ENCODE measurements at places on chromosomes 6 and 20.

GRCh38 chr6:5766260-5766659 lies 240.5 kb downstream of the NRN1 start:
- no peak for DNase-seq

GRCh38 chr6:151070631-151071051 lies 169.1 kb upstream of the AKAP12 start:
- no peak for DNase-seq

GRCh38 chr20:39875492-39876110 lies 813.4 kb downstream of the MAFB start:
- DNase-seq, result no peak

DNA sequence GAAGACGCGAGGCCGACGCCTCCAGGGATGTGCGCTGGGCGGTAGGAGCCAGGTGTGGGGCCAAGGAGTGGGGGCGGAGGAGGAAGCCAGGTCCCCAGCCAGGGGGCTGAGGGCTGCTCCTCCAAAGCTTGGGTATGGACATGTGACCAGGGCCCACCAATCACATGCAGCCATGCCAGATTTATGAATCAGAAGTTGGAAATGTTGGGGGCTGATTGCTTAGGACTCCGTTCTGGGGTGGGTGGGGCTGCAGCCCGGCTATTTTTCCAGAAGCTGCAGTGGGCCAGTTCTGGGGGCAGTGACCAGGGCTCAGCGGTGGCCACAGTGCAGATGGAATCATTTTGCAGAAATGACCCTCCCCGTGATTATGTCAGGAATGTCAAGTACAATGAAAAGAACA lies 96.0 kb downstream of the CEBPB start:
- no peak for DNase-seq

GRCh38 chr20:50562262-50562701 lies 52.1 kb downstream of the PTPN1 start:
- no peak for DNase-seq

DNA sequence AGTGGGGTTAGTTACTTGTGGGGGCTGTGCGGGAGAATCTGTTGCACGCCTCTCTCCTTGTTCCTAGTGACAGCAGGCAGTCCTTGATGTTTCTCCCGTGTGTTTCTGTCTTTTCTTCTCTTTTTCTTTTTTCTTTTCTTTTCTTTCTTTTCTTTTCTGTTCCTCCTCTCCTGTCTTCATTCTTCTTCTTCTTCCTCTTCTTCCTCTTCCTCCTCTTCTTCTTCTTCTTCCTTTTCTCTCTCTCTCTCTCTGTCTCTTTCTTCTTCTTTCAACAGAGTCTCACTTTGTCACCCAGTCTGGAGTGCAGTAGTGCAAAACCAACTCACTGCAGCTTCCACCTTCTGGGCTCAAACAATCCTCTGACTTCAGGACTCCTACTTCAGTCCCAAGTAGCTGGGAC lies 6.8 kb upstream of the AIG1 start:
- no peak for DNase-seq

- DNase-seq, result no peak
Measured at GRCh38 chr6:1600764-1601157, 9.0 kb upstream of the FOXC1 start.

- DNase-seq, result no peak
Measured at GRCh38 chr20:25453035-25453810, 45.8 kb downstream of the GINS1 start.

- no peak for DNase-seq
Measured at GRCh38 chr20:51529081-51529681, 13.3 kb downstream of the NFATC2 start.

GRCh38 chr20:9087531-9088217 lies 18.8 kb downstream of the PLCB4 start:
- no peak for DNase-seq

GRCh38 chr6:99980741-99981140 lies 13.3 kb downstream of the MCHR2 start:
- no peak for DNase-seq

DNA sequence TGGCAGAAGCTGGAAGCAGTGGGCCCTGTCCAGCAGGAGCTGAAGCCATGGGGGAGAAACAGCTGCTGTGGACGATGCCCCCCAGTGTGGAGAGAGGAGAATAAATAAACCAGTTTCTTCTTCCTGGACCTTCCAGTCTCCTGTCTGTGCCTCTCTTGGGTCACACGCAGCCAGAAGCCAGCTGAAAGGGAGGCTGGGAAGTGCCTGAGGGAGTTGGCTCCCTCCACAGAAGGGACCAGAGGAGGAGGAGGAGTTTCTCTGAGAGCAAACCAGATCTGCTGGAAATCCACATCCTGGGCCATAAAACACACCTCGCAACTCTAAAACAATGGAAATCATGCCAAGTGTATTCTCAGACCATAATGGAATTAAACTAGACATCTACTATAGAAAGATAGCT lies 577.0 kb downstream of the CDH26 start:
- no peak for DNase-seq

GRCh38 chr6:73032586-73032985 lies 192.7 kb downstream of the KHDC1L start:
- no peak for DNase-seq

- no peak for DNase-seq
Measured at GRCh38 chr20:53692465-53693067, 98.9 kb upstream of the ZNF217 start.

DNA sequence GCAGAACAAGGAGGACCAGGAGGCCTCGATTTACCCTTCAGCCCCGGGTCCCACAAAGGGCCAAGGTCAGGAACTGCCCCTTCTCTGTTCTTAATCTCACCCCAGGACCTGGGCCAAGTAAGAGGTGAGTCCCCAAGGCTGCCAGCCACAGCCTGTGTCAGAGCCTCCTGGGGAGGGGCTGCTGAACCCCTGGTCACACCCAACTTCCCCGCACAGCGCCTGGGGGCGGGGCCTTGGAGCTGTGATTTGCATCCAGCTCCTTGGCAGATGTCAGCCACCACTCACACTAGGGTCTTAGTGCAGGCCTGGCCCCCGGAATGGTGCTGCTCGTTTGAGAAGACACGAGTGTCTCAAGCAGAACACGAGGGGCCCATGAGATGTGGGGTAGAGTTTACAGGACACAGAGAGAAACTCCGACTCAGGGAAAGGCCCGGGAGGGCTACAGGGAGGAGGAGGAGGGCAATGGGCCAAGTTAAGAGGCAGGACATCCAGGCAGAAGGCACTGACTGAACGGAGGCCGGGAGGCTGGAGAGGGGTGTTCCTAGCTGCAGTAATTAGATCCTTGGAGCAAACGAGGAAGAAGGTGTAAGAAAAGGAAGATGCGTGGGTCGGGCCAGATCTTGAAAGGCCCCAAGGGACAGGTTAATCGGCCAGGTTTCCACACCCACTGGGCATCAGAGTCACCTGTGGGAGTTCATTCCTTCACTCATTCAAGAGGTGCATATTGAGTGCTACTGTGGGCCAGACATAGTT lies 26.9 kb downstream of the ZBP1 start:
- DNase-seq, result no peak

- DNase-seq, result no peak
Measured at GRCh38 chr20:39503902-39504709, 542.0 kb downstream of the DHX35 start.

GRCh38 chr6:20135677-20136268 lies 76.5 kb downstream of the MBOAT1 start:
- no peak for DNase-seq

DNA sequence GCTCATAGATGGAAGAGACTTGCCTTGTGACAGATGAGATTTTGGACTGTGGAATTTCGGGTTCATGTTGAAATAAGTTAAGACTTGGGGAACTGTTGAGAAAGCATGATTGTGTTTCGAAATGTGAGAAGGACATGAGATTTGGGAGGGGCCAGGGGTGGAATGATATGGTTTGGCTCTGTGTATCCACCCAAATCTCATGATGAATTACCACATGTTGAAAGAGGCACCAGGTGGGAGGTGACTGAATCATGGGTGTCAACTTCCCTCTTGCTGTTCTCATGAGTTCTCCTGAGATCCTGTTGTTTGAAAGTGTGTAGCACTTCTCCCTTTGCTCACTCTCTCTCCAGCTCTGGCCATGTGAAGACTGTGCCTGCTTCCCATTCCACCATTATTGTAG lies 17.9 kb downstream of the AHI1 start:
- DNase-seq, result no peak

GRCh38 chr6:134553936-134554335 lies 236.0 kb upstream of the SGK1 start:
- no peak for DNase-seq

- DNase-seq, result peak; percentile 60
Measured at GRCh38 chr6:120363429-120363828, 970.9 kb downstream of the TBC1D32 start.

DNA sequence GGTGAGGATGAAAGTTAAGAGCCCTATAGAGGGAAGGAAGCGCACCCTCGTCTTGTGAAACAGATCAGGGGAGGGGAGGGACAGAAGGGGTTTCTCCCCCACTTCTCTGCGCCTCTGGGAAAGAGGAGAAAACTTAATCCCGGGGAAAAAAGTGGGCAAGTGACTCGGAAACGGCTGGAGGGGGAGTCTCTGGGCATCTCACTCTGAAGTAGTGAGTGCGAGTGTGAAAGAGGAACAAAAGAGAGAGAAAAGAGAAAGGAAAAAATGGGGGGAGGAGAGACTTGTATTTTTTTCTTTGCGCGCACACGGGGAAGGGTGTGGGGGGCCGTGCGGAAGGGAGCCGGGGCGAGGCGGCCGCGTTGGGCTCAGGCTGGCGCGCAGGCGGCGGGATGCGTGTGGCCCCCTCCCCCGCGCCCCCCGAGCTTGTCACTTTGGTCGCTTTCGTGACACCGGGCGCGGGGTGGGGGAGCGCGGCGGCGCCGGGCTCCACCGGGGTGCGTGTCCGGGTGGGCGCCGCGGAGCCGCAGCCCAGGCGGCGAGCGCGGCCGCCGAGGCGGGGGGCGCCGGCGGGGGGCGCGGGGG lies 454 bp downstream of the L3MBTL3 start:
- DNase-seq, result peak; percentile 55

DNA sequence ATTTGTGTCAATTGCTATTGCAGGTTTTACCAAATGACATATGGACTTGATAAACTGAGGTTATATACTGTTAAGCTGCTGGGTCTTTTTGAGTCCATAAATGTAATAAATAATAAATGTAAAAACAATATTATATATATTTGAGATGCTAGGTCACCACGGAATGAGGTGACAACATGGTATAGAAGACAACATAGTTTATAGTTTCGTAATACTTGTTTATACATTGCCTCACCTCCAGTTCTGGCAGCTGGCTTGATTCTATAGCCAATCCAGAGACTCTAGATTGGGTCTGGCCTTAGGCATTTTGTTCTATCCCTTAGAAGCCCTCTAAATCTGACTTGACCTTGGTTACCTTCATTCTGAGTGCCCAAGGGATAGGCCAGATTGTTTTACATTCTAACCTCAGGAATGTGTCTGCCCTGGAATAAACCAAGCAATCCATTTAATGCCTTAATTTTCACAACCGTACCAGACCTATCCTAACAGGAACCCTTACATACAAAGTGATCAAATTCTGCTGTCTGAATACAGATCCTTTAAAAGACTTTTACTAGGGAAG lies 61.5 kb upstream of the STXBP5 start:
- no peak for DNase-seq

- no peak for DNase-seq
Measured at GRCh38 chr20:64149809-64150560, 14.3 kb upstream of the MYT1 start.

DNA sequence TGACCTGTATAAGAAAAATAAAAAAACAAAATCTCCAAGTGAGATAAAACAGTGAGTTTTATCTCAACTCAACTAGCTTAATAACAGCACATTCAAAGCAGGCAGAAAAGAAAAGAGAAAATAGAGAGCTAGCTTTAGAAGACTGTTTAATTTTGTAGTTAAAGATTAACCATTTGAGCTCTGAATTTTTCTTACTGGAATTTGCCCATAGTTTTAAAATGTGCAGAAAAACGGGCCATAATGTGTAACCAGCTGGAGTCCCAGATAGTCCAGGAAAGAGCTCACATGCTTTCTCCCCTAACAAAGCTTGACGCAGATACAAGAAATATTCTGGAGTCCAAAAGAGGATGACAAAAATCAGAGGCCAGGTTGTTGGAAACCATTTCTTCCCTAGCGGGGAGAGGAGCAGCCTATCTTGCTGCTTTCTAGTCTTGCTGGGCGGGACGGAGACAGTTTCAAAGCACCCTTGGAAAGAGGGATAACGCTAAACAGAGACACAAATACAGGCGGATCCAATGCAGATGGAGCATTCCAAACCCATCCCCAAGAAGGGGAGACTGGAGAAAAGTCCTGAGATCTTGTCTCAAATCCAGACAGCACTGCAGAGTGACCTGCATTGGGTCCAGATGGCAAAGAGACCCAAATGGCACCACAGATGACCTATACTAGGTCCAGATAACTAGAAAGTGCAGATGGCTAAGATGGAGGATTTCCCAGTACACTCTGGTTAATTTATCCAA lies 16.1 kb downstream of the TTK start:
- no peak for DNase-seq

DNA sequence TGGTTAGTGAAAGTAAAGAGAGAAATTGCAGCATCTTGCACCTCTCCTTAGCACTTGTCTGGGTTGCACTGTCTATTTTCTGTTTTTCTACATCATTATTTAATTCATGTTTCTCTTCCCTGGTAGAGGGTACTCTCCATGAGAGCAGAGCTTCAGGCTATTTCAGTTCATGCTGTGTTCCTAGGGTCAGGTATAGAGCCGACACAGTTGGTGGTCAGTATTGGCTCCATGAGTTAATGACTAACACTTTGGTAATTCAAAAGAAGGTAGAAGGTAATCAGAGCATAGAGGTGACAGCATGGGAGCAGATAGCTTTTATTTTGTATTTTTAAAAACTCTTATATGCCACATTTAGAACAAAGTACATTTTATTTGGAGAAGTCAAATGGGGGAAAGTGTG lies 42.7 kb downstream of the RIMS1 start:
- no peak for DNase-seq

DNA sequence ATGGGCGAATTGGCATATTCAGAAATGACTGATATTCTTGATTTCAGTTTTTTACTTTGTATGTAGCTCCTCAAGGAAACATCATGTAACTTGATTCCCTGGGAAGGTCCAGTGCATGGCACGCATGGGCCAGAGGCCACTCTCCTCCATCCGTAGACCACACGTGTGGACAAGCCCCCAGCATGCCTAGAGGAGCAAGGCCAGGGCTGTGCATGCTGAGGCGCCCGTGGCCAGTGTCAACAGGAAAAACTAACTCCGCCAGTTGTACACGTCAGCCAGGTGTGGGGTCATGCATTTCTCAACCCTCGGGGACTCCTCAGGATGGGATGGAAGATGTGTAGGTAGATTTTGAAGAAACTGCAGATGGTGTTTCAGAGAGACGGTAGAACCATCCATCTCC lies 37.8 kb upstream of the CD93 start:
- no peak for DNase-seq

DNA sequence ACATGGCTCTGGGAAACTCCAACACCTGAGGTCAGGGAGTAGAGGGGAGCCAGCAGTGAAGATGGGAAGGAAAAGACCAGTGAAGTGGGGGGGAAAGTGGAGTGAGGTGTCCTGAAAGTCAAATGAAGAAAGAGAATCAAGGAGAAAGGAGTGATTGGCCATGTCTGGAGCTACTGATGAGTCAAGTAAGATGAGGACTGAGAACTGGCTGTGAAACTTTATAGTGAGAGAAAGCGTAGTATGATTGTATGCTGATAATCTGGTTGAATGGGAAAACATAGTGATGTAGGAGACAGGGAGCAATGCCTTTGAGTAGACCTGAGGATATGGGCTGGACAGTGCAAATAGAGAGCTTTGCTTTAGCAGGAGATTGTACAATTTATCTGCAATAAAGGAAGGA lies 183.6 kb upstream of the GMDS start:
- DNase-seq, result no peak

- no peak for DNase-seq
Measured at GRCh38 chr20:50915424-50915823, 15.8 kb downstream of the ADNP start.

GRCh38 chr6:126718600-126719327 lies 378.8 kb downstream of the CENPW start:
- DNase-seq, result no peak

GRCh38 chr6:13814938-13815575 lies 700 bp upstream of the MCUR1 start:
- no peak for DNase-seq

Measured in H1 (cell line).